ENCODE measurements at places on chromosomes 16 and 17.

DNA sequence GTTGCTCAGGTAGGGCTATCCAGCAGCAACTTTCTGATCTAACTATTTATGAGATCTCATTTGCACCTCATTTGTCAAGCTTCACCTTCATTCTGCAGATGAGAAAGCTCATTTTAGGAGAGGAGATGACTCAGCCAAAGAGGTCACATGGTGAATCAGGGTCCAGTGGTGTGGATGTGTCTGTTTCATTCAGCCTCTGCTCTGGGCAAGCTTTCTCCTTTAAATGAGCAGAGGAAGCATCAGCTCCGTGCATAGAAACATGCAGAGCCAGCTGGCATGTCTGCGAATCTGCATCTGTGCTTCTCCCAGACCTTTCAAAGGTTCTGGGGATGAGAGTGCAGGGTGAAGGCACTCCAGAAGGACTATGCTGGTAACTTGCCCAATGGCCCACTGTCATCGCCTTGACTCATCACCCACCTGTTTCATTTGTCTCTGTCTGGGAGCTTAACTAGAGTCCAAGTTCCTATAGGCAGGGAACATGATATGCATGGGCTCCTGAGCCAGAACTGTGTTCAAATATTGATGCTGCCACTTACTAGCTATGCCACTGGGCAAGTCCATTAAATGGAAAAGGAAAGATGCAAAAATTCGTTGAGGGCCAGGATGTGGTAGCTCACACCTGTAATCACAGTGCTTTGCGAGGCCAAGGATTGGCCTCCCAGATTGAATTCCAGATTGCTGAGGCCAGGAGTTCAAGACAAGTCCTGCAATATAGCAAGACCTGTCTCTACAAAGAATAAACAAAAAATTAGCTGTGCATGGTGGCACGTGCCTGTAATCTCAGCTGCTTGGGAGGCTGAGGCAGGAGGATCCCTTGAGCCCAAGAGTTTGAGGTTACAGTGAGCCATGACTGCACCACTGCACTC, 67.1 kb upstream of the NLK start:
- DNase-seq: no peak

GRCh38 chr17:6011206-6011605, 59.0 kb upstream of the WSCD1 start:
- DNase-seq: no peak

- DNase-seq: no peak
Observed at GRCh38 chr16:30949650-30950515, 1.0 kb downstream of the ORAI3 start.

DNA sequence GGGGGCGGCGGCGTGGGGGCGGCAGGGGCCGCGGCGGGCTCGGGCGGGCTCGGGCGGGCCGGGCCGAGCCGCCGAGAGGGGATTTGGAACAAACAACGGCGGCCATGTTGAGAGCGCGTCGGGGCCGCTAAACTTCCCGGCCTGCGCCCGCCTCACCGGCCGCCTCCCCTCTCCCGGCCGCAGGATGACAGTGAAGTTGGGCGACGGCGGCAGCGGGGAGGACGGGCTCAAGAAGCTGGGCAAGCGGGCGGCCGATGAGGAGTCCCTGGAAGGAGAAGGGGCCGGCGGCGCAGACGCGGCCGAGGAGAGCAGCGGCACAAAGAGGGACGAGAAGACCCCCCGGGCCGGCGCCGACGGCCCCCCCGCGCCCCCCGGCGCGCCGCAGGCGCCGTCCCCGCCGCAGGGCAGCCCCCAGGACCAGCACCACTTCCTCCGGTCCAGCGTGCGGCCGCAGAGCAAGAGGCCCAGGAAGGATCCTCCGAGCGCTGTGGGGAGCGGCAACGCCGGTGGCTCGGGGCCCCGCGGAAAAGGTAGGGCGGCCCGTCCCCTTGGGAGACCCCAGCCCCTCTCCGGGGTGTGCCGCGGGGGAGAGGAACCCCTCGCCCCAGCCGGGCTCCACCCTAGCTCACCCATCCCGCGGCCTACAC, 2.4 kb downstream of the CRAMP1 start:
- no peak for DNase-seq

- no peak for DNase-seq
Observed at GRCh38 chr16:2040787-2041522, 6.7 kb downstream of the NTHL1 start.

- peak; percentile 87 for DNase-seq
Observed at GRCh38 chr16:8868416-8869211, at the start of gene CARHSP1. TSS of gene CARHSP1 (minus strand) at chr16:8869006. CDS start at chr16:8859328, 9,678 bp downstream.
